ENCODE measurements at places on chromosomes 2 and 18.

DNA sequence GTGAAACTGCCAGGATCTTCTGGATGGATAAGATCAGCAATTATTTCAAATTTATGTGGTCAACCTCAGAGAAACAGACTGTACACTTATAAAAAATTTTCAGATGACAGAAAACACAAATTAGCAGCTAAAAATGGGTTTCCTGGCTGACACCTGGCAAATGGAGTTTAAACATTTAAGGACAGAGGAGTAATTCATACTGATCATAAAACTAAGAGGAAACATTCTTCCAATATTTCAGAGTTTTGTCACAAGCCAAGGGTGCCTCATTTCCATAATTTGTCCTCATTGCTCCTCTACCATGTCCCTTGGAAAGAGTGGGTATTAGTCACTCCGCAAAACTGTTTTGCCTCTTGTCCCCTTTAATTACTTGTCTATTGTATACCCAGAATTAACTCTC lies 70.2 kb downstream of the TMEFF2 start:
- DNase-seq = no peak

DNA sequence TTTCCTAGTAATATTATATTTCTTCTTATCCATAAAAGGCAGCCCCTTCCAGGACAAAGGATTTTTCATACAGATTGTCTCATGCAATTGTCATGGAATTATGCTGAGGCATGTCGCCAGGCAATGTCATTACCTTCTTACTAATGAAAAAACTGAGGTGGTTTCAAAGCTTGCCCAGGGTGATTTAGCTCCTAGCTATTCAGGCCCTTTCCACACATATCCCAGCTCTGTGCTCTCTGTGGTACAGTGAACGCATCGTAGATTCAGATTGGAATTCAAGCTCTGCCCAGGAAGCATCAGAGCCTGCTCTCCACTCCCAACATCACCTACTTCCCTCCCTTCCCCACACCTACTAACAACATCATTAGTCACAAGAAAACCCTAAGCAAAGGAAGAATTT lies 60.1 kb downstream of the ATP8B1 start:
- DNase-seq = no peak

- no peak for DNase-seq
Measured at GRCh38 chr18:10570622-10571021, 44.8 kb downstream of the NAPG start.

DNA sequence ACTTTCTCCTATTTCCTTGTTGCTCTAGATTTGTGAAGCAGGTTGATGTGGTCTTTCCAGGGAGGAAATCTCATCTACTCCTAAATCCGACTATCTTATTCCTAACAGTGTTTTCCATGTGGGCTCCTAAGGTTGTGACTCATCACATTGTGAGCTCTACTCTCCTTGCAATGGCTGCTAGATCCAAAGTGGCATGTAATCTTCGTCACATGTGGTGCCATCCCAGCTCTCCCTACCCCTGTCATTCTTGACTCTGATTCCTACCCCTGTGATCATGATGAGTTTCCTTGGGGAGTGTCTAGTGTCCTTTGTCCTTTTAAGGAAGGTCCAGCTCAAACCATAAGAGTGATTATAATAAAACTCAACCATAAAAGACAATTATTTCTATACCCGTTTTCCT lies 47.3 kb upstream of the GULP1 start:
- no peak for DNase-seq

GRCh38 chr18:1528447-1528846 lies 623.8 kb downstream of the ADCYAP1 start:
- no peak for DNase-seq

GRCh38 chr2:30422444-30423040 lies 24.5 kb upstream of the LCLAT1 start:
- no peak for DNase-seq

- DNase-seq = no peak
Measured at GRCh38 chr2:191230174-191230573, 15.0 kb upstream of the MYO1B start.

DNA sequence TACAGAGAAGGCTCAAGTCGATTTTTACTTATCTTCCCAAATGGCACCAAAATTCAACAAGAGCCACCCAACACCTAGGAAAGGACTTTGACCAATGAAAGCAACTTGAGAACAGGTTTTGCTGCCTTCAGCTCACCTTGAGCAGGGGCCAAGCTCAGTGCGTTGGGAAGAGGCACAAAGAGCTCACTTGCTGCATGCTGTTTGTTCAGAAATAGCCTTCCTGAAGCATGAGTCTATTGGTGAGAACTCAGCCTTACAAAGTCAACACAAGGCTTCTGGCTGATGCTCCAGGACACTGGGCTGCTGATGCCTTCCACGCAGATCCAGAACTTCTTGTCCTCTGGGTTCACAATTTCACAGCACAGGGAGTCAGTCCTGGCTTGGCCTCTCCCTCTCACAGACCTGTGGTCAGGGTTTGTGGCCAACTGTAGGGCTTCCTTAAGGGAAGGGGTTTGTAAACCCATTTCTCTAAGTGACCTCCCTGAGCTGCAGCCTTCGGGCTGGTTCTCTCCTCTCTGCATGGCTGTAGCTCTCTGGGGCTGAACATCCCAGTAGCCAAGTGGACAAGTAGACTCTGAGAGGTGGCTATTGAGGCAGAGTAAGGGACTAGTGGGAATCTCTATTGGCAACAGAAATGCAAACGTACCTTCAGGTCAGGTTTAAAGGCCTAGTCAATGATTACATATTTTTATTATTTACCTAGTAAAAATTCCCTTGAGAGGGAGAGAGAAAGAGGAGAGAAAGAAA lies 124.7 kb upstream of the GATA6 start:
- DNase-seq = no peak

GRCh38 chr2:181995289-181995688 lies 9.6 kb downstream of the PPP1R1C start:
- DNase-seq = no peak

DNA sequence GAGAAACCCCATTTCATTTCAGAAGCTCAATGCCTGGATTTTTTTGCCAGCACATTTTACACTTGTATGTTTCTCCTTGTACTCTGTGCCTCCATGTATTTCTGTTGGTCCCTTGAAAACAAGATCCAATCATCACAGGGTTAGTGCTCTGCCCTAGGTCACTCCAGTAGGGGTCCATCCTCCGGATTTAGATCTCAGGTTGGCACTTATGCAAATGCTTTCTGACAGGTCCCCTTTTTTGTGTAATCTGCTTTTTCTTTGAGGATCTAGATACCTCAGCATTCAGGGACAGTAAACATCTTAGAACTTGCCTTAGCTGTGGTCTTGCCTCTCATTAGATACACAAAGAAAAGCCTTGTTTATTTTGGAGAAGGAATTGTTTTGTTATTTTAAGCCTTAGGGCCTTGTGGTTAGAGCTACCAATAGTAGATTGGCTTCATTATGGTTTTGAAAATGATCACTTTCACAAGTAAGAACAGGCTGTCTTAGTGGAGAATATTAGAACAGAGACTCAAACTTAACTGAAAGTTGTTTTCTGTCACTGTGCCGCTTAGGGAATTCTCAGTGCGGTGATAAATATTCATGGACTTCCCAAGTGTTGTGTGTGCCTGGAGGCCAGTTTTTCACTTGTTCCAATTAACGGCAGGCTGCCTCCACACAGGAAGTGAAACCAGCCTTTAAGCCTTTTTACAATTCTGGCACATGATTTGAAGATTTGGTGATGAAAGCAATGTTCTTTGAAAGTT lies 7.8 kb downstream of the MERTK start:
- no peak for DNase-seq

DNA sequence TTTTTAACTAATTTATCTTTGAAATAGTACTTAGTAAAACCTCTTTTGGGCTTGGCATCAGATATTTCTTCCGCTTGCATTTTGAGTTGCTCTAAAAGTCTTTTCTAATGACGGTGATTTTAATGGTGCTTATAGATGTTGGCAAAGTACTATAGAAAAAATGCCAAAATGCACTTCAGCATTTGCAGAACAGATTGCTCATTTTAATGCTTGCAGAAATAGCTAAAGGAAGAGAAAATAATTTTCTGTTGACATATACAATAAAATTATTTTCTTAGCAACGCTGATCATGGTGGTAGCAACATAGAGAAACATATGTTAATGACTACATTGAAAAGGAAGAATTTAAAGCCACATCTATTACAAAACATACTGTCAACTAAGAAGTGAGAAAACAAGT lies 170.7 kb downstream of the STK39 start:
- no peak for DNase-seq

GRCh38 chr2:52904355-52904891 lies 863.2 kb upstream of the CHAC2 start:
- DNase-seq = no peak

GRCh38 chr2:59342166-59342565 lies 1101.0 kb upstream of the FANCL start:
- no peak for DNase-seq

- no peak for DNase-seq
Measured at GRCh38 chr2:11237122-11237521, 81.9 kb downstream of the SLC66A3 start.

DNA sequence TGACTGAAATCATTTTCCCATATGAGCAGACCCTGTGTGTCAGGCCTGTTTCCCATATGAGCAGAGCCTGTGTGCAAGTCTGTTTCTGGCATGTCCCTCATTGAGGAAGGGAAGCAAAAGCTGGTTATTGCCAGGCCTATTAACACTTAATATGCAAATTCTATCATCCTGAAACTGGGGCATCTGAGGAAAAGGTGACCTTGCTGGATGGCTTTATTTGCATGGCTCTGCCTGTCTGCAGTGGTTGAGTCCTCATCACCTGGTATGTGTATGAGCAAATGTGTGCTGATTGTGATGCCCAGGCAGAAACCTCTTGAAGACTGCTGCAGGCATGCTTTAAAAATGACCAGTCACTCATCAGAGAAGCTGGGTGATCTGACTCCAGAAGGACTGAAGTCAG lies 31.2 kb downstream of the EIF4E2 start:
- no peak for DNase-seq

DNA sequence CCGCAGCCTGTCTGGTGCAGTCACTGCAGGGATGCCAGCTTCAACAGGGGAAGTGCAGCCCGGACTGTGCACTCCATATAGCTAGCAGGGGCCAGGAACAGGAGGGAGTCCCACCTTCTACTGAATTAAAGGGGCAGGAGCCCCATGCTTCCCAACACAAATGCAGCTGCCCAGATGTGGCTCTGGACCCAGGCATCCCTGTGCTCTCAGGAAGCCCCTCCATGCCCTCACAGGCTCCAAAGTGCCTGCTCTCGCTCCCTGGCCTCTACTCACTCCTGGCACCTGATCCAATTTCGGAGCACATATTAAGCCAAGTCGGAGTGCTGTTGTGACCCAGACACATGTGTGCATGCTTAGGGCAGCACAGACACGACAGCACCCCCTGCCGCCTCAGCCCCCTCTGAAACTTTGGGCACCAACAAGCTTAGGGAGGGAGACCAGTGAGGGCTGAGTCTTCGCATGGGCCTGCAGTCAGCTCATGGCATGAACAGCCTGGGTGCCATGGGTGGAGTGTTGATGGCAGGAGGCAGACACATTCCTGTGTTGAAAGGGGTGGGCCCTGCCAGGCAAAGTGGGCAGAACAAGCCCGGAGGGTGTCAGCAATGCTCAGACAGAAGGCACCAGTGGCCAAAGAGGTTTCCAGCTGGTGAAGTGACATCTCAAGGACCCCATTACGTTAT lies 83.5 kb downstream of the ZNF804A start:
- no peak for DNase-seq

All from tibial nerve (tissue), 4 donors.